Endothelial cell (in vitro differentiated cells): ENCODE measurements at places on chromosomes 4 and X.

- DNase-seq: no peak
Observed at GRCh38 chr4:80219301-80220025, 22.2 kb downstream of the PRDM8 start.

- peak; percentile 79 for DNase-seq
Observed at GRCh38 chr4:113278324-113278934, 229.0 kb downstream of the ANK2 start.

DNA sequence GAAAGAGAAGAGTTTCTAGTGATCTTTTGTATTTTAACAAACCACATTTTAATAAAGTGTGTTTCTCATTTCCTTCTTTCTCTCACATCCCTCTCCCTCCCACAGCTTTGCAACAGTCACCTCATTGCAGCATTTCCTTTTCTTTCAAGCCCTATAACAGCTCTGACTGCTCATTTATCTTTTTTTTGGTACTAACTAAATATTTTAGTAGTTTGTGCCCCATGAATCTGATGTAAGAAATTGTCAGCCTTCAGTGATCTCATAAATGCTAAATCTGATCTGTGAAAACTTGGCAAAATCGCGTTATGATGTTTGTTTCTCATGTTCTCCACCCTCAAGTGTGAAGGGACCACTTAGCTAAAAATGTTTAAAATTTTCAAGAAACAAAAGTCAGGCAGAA lies 258.5 kb upstream of the SLIT2 start:
- no peak for DNase-seq

DNA sequence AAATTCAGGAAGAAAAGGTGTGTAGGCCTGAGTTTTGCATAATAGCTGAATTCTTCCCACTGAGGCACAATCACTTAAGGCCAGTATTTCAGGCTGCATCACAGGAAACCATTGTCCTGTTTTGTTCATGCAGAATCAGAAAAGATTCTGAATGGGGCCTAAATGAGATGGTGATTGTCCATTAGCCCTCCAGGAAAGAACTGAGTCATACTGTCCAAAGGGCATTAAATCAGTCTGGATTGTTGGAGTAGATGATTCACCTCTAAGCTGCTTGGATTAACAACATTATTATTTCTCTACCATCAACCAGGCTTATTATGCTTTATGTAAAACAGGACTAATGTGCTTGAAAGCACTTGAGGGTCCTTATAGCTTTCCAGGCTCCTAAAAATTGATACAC lies 36.2 kb downstream of the CT47B1 start:
- no peak for DNase-seq

GRCh38 chr4:22712529-22712928 lies 19.8 kb downstream of the GBA3 start:
- DNase-seq: no peak

DNA sequence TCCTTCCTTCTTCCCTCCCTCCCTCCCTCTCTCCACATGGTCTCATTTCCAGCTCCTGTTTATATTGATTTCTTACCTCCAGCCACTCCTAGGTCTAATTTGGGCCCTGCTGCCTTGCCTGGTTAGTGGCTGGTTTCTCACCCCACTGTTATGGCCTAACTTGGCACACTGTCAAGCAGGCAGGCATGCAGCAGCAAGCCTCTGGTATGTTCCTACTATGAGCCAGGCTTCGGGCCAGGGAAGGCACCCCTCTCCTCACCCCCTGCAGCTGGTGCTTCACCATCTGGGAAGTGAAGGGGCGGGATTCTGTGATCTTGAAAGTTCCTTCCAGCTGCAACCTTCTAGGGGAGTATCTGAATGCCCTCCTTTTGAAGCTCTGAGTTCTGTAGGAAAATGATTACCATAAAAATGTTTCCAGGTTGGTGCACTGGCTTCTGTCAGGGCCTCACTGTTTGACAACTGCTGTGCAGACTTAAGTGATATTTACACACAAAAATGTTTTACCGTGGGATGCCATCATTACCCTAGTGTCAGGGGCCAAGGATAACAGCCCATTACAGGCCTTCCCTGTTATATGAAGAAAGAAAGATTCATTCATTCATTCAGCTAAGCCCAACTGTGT lies 10.1 kb upstream of the VMA21 start:
- no peak for DNase-seq

- DNase-seq: no peak
Observed at GRCh38 chr4:4472344-4472958, 69.4 kb downstream of the STX18 start.

DNA sequence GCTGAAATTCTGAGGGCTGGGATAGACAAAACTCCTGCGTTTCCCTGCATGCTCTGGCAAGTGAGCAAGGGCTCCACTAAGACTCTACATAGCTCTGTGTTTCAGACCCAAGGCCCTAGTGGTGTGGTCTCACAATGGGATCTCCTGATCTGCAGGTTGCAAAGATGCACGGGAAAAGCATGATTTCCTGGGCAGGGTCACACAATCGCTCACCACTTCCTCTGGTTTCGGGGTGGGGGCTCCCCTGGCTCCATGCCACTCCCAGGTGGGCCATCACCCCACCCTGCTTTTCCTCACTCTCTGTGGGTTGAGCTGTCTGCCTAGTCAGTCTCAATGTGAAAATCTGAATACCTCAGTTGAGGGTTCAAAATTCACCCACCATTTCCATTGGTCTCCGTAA lies 111.5 kb downstream of the KLF8 start:
- no peak for DNase-seq

- peak; percentile 4 for DNase-seq
Observed at GRCh38 chrX:15336023-15336413, 695 bp upstream of the PIGA start.

- no peak for DNase-seq
Observed at GRCh38 chrX:119948381-119948780, 4.8 kb upstream of the NKAP start.

- peak; percentile 58 for DNase-seq
Observed at GRCh38 chrX:51395810-51396728, 63.4 kb downstream of the NUDT10 start.

GRCh38 chrX:101383679-101384205 lies 2.2 kb downstream of the BTK start:
- DNase-seq: no peak

DNA sequence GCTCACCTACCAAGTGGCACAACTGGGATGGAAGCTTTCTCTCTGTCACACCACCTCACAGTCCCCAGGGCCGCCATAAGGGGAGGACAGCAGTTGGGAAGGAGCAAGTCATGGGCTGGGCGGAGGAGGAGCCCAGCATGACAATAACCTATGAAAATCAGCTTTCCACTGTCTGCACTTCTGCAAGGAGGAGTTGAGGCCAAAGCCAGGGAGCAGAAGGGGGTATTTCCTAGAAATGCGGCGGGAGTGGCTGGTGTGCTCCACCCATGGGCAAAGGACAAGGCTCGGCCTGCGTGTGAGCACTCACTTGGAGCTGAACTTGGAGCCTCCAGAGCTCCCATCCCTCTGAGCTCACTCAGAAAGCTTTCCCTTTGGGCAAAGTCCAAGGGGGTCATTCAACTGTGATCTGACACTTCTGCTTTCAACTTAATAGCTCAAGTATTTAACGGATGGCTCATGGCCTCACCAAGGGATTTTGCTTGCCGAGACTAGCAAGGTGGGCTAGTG lies 18.5 kb downstream of the APLN start:
- DNase-seq: no peak

- DNase-seq: no peak
Observed at GRCh38 chr4:15652841-15653240, 2.3 kb downstream of the FBXL5 start.

DNA sequence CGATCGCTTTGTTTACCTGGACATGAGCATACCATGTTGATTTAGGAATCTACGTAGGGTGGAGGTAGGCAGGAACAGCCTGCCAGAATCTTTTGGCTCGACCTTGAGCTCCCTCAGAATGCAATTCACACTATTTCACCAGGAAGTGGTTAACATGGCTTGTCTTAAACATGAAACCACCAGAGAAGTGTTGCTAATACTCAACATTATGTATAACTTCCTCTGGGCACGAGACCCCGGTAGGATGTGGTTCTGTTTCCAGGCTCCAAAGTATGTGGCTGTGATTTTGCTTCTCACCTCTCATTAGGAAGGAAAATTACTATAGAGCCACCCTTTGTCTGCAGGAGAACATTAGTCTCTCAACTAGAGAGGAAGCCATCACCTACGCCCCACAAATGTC lies 59.0 kb upstream of the VCX3B start:
- no peak for DNase-seq

DNA sequence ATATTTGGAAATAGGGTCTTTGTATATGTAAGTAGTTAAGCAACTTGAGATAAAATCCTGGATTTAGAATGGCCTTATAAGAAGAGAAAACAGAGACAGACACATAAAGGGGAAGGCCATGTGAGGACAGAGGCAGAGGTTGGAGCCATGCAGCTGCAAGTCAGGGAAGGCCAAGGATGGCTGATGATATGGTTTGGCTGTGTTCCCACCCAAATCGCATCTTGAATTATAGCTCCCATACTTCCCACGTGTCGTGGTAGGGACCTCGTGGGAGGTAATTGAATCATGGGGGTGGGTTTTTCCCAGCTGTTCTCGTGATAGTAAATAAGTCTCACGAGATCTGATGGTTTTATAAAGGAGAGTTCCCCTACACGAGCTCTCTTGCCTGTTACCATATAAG lies 76.3 kb downstream of the STK32B start:
- no peak for DNase-seq

DNA sequence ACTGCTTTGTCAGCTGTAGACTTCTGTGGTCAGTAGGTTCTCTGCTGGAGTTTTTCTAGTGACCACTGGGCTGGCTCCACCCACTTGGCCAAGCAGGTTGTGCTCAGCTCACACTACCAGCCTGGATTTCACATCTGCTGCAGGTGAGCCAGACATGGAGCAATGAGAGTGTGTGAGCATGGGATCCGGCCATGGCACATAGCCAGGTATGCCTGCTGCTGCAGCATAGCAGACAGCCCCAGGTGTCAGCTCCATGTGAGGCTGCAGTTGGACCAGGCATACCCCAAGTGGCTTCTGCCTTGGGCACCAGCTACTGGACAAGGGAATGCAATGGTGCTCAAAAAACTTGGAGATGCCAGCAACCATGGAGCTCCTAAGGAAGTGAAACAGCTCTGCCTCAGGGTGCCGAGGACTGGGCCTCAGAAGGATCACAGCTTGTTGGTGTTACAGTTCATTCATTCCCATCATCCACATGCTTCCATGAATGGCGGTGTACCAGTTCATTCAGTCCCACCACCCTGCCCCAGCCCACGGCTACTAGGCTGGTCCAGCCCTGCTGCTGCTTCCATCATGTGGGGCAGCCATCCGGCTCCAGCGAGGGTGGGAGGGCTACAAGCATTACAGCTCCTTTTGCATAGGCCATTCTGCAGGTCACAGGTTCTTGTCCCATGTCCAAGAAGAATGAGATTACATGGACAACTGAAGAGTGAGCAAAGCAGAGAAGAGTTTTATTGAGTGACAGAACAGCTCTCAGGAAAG lies 389.1 kb upstream of the PCDH7 start:
- no peak for DNase-seq

GRCh38 chrX:101257448-101258258 lies 33.5 kb downstream of the TAF7L start:
- no peak for DNase-seq

DNA sequence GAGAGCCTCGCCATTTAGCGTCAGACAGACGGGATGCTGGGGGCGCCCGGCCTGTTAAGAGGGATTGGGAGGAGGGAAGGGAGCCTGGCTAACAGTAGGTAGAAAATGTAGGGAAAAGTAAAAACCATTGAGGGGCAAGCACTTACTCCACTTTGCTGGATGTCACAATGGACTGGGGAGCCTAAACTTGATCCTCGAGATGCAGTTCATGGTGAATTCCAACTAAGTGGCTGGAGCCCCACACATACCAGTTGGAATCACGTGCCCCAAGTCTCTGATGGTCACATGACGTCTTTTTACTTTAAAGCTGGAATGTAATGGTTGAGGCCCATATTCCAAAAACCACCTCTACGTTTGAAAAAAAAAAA lies 1.5 kb downstream of the PLS3 start:
- no peak for DNase-seq

DNA sequence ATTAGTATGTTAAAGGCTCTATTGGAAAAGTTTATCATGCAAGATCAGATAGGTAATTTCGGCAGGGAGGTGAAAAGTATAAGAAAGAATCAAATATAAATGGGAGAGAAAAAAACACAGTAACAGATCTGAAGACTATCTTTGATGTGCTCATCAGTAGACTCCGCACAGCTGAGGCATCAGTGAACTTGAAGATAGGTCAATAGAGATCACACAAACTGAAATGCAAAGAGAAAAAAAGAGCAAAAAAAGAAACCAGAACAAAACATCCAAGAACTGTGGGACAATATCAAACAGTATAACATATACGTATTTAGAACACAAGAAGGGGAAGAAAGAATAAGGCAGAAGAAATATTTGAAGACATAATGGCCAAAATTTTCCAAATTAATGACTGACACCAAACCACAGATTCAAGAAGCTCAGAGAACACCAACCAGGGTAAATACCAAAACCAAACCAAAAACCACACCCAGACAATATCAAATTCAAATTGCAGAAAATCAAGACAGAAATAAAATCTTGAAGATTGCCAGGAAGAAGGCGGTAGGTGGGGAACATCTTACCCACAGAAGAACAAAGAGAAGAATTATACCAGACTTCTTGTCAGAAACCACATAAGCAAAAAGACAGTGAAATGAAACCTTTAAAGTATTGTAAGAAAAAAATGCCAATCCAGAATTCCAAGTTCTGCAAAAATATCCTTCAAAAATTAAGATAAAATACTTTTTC lies 29.1 kb downstream of the PFKFB1 start:
- no peak for DNase-seq

- DNase-seq: no peak
Observed at GRCh38 chr4:100985576-100985975, 361.8 kb downstream of the PPP3CA start.

- DNase-seq: no peak
Observed at GRCh38 chr4:135948797-135949196, 1583.5 kb downstream of the PCDH18 start.

DNA sequence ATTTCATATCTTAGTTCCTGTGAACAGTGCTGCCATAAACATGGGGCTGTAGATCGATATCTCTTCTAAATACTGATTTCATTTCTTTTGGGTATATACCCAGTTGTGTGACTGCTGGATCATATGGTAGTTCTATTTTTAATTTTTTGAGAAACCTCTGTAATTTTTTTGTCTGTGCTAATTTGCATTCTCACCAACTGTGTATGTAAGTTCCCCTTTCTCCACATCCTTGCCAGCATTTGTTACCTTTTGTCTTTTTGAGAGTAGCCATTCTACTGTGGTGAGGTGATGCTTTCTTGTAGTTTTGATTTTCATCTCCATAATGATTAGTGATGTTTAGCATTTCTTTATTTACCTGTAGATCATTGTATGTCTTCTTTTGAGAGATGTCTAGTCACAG lies 2086.5 kb upstream of the TENM3 start:
- DNase-seq: no peak

DNA sequence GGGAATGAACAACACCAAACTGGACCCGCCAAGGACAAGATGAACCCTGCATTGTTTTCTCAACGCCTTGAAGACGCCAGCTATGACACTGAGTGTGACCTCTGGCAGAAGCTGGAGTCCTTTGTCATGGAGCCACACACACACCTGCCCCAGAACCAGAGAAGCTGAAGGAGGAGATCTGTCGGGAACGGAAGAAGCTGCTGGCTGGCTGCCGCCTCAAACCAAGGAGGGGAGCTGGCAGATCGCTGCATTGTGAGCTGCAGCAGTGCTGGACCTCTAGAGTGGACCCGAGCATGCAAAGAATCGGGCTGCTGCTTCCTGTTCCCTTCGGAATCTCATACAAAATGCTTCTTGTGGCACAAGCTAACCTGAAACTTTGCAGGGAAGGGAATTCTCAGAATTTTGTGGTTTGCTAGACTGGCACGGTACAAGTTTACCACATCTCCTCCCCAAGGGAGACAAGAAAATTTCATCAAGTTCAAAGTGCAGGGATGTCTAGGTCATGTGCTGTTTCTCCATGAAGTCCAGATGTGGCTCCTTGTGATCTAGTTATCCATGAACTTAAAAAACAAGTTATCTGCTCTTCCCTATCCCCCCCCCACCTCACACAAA lies 23.4 kb upstream of the GLRB start:
- DNase-seq: no peak
